ENCODE measurements at places on chromosomes 2 and 18.

- DNase-seq = no peak
Measured at GRCh38 chr2:60422826-60423483, 130.5 kb downstream of the BCL11A start.

GRCh38 chr2:153595939-153596338 lies 117.4 kb upstream of the RPRM start:
- DNase-seq = no peak

- no peak for DNase-seq
Measured at GRCh38 chr2:119592436-119592835, 48.2 kb downstream of the CFAP221 start.

- no peak for DNase-seq
Measured at GRCh38 chr18:34038086-34038485, 186.6 kb downstream of the NOL4 start.

- no peak for DNase-seq
Measured at GRCh38 chr18:75531851-75532459, 104.5 kb upstream of the SMIM21 start.

DNA sequence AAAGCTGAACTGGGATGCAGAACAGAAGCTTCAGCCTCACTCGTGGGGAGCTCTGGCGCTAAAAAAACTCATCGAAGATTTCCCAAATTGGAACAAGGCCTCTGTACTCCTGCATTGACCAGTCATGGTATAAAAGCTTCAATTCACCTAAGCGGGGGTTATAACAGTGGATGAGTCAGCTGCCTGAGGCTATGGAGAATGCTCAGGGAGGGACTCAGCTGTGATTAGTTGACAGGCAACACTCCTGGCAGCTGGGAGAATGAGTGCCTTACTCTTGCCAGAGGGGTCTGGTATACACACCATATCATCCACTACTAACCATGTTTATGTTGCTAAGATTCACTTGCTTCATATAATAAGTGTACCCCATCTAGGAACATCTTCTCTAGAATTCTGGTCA lies 350.6 kb upstream of the VRK2 start:
- no peak for DNase-seq

DNA sequence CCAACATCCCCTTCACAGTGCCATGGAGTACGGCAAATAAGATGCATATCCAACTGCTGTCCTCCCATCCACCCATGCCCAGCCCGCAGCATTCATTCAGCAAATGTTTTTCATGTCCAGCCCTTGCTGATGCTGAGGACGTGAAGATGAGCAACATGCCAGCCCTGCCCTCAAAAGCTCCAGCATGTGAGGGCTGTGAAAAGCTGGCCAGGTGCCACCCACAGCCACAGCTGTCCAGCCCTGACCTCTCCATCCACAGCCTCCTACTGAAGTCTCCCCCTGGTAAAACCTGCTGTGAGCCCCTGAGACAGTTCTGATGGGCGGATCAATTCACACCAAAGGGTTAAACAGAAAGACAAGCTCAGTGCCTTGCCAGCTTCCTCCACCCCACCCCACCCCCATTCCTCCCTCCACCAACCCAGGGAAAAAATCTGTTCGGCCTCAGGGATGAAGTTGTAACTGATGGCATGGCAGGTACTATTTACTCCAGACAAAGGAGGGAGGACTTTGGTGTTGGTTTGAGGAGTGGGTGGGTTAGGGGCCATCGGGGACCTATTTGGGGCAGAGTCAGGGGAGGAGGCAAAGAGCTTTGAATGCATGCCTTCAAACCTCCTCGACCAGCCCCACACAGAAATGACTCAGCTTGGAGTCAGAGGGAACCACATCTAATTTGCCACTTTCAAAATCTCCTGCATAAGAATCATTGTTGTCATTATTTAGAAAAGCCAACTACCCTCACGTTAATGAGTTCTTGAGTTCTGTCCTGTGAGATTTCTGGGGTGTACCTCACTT lies 4.3 kb downstream of the ZBTB7C start:
- no peak for DNase-seq

GRCh38 chr18:76495435-76496193 lies 572 bp upstream of the ZNF516 start:
- DNase-seq = no peak

DNA sequence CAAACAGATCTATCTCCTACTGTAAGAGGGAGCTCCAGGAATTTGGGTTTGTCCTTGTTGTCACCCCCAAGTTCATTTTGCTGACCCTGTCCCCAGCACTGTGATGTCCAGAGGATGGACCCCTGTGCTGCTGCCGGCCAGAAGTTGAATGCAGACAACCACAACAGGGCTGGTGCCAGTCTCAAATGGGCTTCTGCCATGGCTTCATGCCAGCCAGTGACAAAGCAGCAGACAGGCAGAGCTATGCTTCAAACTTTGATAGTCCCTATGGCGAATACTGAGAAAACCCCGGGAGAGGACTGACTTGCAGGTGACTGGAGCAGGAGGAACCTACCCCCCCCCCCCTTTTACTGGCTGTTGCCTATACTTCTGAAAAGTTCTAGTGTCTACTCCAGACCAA lies 3.2 kb downstream of the SMAD7 start:
- DNase-seq = no peak

GRCh38 chr2:222514901-222515300 lies 90.6 kb downstream of the SGPP2 start:
- no peak for DNase-seq

GRCh38 chr2:197633109-197633657 lies 42.2 kb downstream of the RFTN2 start:
- no peak for DNase-seq

DNA sequence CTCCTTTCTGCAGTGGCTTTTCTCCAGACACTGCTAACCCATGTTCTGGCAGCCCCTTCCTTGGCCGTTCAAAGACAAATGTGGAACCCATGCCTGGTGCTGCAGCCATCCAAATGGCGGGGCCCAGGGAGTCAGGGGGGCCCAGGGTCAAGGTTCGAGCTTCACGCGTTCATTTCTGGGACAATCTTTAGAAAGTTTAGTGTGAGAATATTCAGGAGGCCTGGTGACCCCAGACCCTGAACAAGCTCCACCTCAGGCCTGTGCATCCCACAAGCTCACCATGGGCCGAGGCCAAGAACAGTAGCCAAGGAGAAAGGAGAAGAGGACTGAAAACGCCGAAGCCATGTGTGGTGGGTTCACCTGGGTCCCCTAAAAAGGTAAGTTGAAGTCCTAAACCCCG lies 54.4 kb downstream of the ANKMY1 start:
- no peak for DNase-seq

DNA sequence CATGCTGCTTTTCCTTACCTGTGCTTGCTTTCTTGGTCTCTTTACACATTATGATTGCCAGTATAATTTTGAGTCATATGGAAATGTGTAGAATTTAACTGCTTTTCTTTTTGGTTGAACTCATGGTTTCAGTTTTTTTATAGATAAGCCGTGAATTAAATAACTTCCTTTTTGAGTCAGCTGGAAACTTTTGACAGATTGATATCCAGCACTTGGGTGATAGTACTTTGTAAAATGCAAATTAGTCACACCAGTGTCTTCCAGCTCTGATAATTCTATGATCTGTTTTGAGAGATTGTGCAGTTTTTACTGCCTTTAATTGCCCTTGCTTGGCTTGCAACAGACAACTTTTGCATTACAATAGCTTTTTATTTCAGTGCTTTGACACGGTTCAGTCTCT lies 86.4 kb downstream of the NCOA1 start:
- no peak for DNase-seq

DNA sequence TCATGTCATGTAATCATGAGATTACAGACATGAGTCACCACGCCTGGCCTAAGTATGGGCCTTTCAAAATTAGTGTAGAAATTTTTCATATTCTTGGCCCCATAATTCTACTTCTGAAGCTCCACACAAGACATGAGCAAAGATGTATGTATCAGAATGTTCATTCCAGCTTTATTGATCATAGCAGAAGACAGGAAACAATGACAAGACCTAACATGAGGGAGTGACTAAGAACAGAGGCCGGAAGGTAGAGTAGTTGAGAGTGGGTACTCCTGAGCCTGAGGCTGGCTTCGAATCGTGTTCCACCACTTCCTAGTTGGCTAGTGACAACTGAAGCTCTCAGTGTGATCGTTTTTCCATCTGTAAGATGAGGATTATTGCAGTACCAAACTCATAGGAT lies 89.3 kb downstream of the ARMC9 start:
- DNase-seq = no peak

DNA sequence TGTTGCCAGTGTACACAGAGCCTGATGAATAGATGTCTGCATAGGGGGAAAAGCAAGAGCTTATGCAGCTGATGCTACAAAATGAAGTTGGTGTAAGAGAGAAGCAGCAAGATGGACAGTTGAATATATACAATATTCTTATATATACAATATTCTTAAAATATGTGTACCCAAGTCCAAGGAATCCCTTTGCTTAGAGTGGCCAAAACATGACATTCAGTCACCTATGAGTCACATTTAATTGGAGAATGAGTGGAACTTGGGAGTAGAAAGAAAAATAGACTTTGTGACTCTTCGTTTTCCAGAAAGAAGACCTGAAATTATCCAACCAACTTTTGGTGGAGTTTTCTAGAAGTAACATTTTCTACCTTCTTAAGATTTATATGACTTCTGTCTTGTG lies 81.8 kb downstream of the SCN9A start:
- DNase-seq = no peak

- no peak for DNase-seq
Measured at GRCh38 chr2:198883604-198884003, 574.1 kb downstream of the SATB2 start.

DNA sequence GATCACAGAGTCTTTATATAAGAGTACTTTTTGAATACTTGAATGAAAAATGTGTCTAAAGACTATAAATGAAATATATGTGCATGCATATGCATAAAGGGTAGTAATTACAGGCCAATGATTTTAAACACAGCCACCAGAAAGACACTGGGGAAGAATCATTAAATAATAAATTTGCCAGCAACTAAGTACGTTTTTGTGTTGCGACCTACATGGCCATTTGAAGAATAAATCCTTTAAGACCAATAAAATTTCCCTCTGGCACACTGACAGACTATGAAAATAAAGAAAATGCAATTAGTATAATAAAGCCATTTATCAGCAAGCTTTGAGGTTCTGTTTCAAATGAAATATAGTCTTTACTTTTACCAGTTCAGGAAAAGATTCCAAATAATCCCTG lies 1413.3 kb downstream of the LRP1B start:
- DNase-seq = no peak

GRCh38 chr18:27614951-27615844 lies 430.1 kb upstream of the CHST9 start:
- no peak for DNase-seq

DNA sequence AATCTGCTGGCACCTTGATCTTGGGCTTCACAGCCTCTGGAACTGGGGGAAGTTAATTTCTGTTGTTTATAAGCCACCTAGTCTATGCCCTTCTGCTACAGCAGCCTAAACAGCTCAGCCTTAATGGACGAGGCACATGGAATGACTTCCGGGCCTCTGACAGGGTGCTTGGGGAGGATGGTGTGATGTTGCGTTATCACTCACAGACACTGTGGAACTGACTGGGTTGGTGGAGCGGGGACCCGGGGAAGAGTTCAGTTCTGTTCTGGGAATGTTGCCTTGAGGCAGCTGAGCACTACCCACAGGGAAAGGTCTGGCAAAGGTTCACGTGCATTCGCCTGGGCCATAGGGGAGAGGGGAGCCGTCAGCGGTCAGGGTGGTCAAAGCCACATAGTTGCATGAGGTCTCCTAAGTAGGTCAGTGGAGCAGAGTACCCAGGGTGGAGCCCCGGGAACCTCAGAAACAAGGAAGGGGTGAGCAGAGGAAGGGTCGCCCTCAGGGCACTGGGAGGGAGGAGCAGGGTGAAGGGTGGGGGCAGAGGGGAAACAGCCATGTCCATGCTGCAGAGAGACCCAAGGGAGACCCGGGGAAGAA lies 36.2 kb downstream of the LRRFIP1 start:
- no peak for DNase-seq

GRCh38 chr2:220226076-220226475 lies 598.6 kb downstream of the SLC4A3 start:
- no peak for DNase-seq

- no peak for DNase-seq
Measured at GRCh38 chr2:155852156-155852555, 480.4 kb downstream of the NR4A2 start.

GRCh38 chr2:104658144-104658835 lies 195.6 kb upstream of the POU3F3 start:
- no peak for DNase-seq

- no peak for DNase-seq
Measured at GRCh38 chr2:97992836-97993825, 2.6 kb downstream of the TMEM131 start.

GRCh38 chr2:219483451-219484342 lies 15.0 kb upstream of the GMPPA start:
- DNase-seq = no peak

GRCh38 chr2:176094349-176094748 lies 1.8 kb downstream of the HOXD13 start:
- DNase-seq = no peak

DNA sequence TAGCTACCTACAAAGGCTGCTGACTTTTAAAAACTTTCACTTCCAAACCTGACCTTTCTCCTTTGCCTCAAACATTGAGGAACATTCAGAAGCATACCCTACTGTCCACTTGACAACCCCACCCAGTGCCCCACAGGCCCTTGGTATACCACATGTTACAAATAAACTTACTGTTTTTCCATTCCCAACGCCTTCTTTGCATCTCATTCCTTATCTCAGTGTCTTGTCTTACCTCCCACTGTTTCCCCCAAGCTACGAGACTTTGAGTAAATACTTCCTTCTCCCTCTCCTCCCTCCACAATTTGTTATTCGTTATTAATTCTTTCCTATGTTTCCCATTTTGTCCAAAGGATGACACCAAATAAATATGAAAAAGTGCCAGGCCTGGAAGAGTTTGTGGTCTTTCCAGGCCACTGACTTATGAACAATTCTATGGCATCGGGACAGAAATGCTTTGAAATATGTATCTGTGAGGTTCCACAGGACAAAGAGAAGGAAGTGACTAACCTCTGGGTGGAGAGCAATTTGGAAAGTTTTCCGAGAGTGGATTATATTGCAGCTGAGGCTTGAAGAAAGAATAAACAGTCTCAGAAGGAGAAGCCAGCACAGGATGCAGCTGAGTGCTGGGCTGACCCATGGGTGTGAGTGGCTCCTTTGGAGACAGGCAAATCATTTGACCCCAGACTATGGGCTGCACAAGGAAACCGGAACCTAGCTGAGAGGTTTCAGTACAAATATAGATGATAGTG lies 409.0 kb downstream of the LPIN1 start:
- DNase-seq = no peak

DNA sequence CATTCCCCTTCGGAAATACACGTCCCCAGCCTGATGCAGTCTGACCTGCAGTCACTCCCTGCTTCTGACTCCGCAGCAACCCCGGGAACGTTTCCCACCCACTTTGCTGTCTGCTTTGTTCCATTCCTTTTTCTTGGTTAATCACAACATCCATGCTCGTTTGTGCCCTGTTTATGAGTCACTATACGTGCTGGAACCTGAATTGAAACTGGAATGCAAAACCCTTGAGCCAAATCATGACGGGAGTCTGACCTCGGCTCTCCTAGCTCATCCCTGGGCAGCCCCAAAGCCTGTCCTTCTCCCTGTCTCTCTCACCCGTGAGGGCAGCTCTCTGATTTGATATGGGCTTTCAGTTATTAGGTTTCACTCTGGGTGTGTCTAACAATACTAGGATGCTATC lies 57.1 kb upstream of the RNF152 start:
- DNase-seq = no peak

All from activated CD4-positive, alpha-beta T cell treated with anti-CD3 and anti-CD28 coated beads, Interleukin-2, amount 50 U/mL, for 4 hours (primary cell).